HS-27A (cell line): ENCODE measurements at places on chromosomes 6 and 20.

- no peak for DNase-seq
Observed at GRCh38 chr6:16486661-16487060, 248.3 kb downstream of the GMPR start.

GRCh38 chr6:14744212-14744556, 501.7 kb upstream of the JARID2 start:
- no peak for DNase-seq

DNA sequence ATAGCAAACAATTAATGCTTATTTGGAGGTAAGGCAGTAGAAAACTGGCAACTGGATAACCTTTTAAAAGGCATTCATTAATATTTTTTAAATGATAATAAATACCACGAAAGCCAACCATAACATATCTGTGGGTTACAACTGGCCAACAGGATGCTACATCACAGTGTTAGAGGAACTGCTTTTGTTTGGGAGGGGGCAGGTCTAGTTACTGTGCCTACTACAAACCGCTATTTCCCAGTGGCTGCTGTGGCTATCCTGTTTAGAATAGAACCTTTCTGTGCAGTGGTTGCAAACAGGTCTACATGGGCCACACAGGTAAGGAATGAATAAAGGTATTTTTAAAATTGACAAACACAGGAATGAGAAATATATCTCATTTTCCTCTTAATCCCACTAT, 976 bp downstream of the PIGT start:
- DNase-seq = no peak

DNA sequence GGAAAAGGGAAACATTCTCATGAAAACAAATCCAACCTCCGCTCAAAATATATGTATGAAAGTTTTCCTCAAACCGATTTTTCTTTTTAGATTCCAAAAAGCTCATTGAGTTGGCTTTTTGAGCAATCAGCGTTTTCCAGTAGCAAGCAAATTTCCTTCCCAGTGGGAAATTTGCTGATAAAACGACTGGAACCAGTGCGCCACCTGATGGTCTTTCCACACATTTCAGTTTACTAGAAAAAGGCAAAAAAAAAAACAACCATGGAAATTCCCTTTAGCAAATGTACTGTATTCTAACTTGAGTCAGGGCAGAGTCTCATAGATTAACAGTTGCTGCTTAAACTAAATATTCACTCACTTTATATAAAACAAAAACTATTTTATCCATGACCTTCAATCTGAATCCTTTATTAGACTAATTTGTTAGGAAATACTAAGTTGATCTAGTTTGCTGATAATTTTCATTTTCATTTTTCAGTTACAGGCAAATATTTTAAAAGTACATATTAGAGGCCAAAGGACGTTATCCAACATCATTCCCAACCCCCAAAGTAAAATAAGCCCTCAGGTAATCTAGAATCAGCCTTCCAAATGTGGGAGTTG, 271.5 kb downstream of the FOXA2 start:
- DNase-seq = peak; percentile 5

GRCh38 chr20:9995510-9996272, 39.1 kb upstream of the ANKEF1 start:
- no peak for DNase-seq

DNA sequence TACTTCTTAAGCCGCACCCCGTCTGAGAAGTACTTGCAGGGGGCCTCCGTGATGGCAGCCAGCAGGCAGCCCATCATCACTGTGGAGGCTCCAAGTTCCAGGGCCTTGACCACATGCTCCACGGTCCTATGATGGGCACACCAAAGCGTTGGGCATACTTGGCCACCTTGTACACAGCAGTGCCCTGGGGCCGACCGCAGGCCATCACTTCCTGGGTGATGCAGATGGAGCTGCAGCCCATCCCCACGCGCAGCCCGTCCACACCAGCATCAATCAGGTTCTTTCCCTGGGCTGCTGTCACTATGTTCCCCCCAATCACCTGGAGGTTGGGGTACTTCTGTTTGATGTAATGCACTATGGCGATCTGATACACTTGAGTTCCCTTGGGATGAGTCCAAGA, 19.8 kb upstream of the RNF144B start:
- no peak for DNase-seq

- DNase-seq = no peak
Observed at GRCh38 chr6:24795106-24795505, 3.6 kb downstream of the ARMH2 start.

DNA sequence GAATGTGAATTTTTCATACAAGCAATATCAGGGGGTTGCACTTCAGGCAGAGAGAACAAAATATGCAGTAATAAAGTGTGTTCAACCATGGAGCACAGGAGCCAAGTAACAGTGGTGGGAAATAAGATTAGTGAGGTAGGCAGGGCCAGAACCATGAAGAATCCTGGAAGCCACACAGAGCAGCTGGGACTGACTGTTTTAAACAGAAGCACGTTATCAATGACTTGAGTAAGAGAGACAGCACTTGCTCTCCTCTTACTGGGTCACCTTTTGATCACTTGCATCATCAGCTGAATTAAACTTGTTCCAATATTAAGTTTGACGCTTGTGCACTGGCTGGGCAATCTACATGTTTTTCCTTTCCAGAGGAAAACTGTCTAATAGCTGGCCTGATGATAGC, 238.5 kb downstream of the TBX18 start:
- no peak for DNase-seq
